ENCODE measurements at places on chromosomes 13 and 19.

- DNase-seq, result no peak
Observed at GRCh38 chr13:112938680-112939079, 30.3 kb upstream of the MCF2L start.

- DNase-seq, result peak; percentile 98
Observed at GRCh38 chr13:44903574-44903985, 85.7 kb downstream of the NUFIP1 start.

GRCh38 chr13:44695520-44695919 is 119.4 kb upstream of the TSC22D1 start:
- DNase-seq, result no peak

DNA sequence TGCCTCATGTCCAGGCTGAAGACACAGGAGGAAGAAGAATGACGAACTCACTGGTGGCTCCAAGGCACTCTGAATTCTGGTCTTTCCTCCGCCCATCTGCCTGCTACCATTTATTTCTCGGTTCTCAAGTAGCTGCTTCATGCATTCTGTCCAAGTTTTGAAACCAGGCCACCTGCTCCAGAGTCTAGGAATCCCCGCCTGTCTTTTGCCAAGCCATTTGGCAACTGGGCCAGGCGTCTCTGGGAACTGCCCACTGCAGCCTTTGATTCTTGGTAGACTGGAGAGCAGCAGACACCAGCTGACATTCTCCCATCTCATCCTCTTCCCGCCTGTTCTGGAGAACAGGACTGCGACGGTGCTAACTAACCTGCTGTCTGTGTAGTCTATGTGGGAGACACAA is 10.8 kb downstream of the SLC35E1 start:
- no peak for DNase-seq

GRCh38 chr13:98405107-98405571 is 171.8 kb downstream of the STK24 start:
- DNase-seq, result peak; percentile 72

GRCh38 chr19:14119146-14119545 is 1.6 kb upstream of the PRKACA start:
- no peak for DNase-seq

DNA sequence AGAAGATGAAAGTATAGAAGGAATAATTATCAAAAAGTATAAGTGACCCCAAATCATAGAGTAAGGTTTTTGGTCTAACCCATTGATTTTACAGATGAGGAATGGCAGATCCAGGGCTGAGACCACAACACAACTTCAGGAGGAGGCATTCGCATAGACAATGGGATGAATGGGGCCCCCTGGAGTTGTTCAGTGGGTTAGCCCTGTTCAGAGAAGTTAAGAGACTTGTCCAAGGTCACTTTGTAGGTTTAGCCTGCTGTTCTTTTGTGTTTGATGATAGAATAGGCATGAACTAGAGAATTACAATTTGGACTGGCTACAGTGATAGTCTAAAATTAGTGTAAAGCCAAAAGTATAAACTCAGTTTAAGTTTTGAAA is 233.9 kb downstream of the KCNRG start:
- no peak for DNase-seq

DNA sequence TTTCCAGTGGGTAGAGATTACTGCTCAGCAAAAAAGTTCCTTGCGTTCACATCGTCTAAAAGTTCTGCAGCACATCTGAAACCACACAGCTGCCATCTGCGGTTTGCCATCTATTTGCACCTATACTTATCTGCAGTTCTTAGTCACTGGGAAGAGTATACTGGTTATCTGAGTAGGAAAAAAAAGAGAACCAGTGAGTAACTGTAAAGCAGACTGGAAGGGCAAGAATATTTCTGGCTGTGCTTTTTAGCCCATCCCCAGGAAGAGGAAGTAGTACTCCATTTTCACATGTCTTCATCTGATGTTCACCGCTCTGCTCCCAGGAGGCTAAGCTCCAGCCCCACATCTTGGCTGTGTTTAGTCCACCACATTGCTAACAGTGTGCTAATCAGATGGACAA is 35.6 kb downstream of the EFNB2 start:
- peak; percentile 56 for DNase-seq

DNA sequence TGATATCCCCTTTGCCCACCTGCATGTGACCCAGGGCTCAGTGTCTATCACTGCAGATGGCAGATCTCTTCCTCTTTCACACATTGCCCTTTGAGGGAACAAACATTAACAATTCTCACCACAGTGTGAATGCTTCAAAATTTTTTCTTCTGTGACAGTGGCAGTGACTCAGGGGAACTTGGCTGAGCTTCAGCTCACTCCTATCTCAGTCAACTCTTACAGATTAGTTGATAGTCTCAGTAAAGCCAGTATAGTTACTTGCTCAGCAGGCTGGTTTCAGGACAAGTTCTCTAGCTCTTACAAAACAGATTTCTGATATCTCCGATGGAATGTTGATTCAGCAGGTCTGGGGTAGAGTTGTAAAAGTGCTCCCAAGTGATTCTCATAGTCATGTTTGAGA is 166.9 kb downstream of the DLEU7 start:
- DNase-seq, result peak; percentile 46

DNA sequence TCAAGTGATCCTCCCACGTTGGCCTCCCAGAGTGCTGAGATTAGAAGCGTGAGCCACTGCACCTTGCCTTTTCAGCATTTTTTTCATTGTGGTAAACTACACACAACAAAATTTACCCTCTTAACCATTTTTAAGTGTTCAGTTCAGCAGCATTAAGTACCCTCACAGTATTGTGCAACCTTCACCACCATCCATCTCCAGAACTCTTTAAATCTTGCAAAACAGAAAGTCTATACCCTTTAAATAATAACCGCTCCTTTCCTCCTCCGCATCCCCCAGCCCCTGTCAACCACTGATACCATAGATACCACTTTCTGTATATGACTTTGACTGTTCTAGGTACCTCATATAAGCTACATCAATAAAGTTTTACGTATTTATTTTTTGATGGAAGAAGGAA is 20.8 kb upstream of the CASP14 start:
- DNase-seq, result no peak

DNA sequence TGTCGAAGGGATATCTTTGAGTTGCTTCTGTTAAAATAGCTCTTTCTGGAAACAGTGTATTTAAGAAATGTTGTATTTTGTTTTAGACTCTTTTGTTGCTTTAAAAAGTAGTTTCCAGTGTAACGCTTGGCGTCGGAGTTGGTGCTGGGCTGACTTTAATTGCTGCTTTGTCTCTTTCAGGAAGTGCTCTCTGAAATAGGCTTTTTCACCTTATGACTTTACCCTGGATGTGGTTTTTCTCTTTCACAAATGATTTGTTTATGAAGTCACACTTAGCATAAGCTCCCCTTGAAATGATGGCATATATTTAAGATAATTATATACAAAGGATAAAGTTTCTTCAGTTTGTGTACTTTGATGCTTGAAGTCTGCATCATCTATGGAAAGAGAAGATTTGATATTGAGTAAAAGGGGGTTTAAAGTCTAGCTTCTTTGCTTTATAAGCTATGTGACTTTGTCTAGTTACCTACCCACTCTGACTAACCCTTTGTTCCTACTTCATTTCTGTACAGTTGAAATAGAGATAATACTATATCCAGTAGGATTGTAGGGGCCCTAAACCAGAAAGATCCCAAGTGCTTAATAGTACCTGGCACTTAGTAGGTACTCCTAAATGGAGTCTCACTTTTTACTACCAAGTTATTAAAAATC is at the start of gene GPR18:
Gene GPR18, minus strand, starts transcription at position 170 of the 651 bp plus-strand sequence. CDS start 2,507 bp downstream, outside the sequence.
- no peak for DNase-seq

DNA sequence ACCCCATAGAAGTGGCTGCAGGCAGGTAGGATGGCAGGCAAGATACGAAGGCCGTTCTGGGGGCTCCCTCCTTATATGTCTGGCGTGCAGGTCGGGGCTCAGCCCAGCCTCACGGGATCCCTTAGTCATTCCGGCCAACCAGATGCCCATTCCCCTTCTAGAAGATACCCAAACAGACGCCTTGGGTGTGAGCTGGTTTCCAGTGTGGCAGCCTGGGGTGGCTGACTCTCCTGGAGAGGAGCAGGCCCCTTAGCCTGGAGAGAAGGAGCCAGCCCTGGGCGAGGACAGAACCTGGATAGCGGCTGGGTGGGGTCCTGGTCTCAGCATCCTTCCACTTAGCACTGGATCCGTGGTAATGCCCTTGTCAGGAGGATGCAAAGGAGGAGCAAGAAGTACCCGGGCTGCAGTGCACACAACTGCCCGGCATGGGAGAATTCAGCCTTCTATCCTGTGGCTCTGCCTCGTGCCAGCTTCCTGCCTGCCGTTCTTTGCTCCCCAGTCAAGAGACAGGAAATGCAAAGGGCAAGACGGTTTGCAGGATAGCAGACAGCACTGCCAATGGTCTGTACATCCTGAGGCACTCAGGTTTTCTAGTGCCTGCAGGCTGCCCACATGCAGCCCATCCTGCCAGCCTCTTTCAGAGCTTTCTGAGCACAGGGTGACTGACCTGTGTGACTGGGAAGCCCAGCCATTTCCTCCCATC is 56.7 kb upstream of the WASF3 start:
- no peak for DNase-seq

- DNase-seq, result no peak
Observed at GRCh38 chr13:75947448-75947847, 311.3 kb downstream of the LMO7 start.

GRCh38 chr19:42053037-42053935 is 16.7 kb downstream of the GRIK5 start:
- no peak for DNase-seq

DNA sequence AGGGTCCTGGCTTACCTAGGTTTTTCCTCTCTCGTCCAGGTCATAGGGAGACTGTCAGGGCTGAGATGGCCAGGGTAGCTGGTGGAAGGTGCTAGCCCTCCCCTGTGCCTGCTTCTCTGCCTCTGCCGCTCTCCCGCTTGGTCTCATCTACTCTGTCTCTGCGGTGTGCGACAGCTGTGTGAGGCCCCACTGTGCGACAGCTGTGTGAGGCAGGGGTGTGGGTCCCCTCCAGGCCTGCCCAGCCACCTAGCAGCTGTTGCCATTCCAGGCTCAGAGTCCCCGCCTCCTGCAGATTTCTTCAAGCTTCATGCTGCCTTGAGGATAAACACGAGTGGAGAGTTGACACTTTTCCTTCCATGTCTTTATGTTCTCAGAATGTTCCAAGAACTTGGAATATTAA is 53.0 kb downstream of the ARHGEF7 start:
- no peak for DNase-seq

- no peak for DNase-seq
Observed at GRCh38 chr13:40648040-40648439, 18.4 kb downstream of the FOXO1 start.

All from cardiac fibroblast (primary cell).